Activated T-helper 1 cell treated with anti-CD3 and anti-CD28 coated beads, Interleukin-2, amount 50 U/mL, for 16 hours (primary cell): ENCODE measurements at places on chromosomes 1 and 21.

DNA sequence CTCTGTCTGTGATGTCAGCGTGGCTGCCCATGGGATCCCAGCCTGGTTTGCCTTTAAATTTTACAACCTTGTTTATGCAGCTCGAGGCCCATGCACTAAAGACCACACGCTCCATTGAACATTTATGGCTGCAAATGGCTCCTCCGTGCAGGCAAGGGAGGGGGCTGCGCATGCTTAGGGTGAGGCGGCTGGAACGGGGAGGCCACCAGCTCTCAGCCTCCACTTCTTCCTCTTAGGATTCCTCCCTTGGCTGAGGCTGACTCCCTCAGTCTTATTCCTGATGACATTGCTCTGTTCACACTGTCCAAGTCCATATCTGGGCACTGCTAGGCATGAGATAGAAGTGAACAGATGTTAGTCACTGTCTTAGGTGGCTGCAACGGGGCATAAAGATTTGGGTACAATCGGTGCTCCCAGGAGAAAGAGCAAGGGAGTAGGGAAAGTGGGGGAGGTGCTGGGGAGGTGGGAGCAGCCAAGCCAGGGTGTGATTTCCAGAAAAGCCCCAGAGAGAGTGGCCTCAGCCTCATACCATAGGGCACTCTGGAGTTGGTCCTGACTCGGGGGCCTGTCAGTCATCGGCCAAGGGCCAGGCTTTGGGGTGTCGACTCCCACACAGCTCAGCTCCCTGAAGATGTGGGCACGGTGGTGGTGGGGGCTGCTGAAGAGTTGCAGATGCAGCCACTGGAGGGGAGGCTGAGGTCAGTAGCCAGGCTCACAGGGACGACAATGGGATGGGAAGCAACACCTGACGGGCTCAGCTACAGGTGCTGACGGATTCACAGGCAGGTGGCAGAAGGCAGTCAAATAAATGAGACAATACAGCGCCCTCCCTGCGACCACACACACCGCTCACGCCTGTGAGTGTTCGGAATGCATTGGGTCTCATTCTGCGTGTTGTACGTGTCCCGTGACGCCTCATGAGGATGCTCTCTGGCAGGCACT lies 37.3 kb upstream of the ACTL8 start:
- DNase-seq, result no peak

DNA sequence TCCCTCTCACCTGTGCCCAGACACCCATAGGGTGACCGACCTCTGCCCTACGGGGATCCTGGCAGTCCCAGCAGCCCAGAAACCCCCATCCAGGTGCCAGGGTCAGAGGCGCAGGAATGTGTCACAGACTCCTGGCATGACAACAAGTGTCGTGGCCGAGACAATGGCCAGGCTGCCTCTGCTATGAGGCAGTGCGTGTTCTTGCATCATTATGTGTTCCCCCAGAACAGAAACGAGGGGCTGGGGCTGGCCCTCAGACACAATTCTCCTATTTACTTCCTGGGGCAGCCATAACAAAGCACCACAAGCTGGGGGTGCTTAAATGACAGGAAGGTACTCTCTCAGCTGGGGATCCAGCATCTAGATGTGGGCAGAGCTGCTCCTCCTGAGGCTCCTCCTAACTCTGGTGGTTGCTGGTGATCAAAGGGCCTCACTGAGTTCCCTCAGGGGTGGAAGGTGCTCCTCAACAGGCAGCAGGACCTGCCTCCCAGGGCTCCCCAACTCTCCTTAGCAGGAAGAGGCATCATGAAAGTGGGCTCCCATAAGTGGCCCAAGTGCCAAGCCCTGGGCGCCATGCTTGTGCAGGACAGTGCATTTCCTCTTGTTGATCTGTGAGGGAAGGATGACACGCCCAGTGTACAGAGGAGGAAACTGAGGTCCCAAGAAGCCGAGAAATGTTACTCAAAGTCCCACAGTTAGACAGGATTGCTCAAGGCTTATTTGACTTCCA lies 24.2 kb upstream of the BACE2 start:
- no peak for DNase-seq

GRCh38 chr1:93023281-93023680 lies 55.8 kb upstream of the MTF2 start:
- DNase-seq, result no peak

- no peak for DNase-seq
Measured at GRCh38 chr1:244336232-244336899, 115.3 kb downstream of the ADSS2 start.

- no peak for DNase-seq
Measured at GRCh38 chr1:86997538-86997937, 83.1 kb downstream of the HS2ST1 start.

DNA sequence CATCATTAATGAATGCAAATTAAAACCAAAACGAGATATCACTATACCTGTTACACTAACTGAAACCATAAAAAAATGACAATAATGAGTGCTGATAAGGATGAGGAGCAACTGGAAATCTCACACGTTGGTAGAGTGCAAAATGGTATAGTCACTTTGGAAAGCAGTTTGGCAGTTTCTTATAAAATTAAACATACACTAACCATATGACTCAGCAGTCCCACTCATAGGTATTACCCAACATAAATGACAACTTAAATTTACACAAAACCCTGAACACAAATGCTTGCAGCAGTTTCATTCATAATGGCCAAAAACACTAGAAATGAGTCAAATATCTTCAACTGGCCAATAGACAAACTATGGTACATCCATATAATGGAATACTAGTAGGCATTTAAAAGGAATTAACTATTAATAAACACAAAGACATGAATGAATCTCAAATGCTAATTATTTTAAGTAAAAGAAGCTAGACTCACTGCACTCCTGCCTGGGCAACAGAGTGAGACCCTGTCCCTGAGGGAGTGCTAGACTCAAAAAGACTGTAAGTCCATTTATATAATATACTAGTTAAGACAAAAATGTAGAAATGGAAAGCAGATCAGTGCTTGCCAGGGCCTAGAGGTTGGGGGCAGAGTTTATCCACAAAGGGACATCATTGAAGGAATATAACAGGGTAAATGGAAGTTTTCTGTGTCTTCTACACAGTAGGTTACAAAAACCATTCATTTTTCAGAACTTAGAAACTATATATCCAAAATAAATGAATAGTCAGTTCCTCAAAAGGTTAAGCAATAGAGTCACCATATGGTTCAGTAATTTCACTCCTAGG lies 77.4 kb downstream of the EIF4G3 start:
- DNase-seq, result no peak

DNA sequence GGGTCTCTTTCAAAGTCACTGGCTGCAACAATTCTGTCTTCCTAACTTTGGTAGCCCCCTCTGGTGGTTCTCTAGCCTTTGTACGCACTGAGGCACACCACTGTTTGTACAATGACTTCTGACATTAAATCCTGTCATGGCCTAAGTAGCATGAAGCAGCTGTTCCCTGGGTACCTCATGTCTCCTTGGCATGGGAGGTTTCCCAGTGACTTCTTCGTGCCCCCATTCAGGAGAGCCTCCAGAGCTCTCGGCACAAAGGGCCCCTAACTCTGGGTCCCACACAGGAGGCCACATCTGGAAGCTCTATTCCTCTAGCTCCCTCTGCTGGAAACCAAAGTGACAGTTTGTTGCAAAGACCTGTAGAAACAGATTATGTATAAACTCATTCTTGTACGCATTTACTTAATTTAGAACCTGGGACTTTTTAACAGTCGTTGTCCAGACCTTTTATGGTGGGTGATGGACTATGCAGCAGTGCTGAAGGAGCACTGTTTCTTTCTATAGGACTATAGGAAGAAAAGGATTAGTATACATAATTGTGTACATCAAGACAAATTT lies 13.4 kb downstream of the SWT1 start:
- no peak for DNase-seq

- DNase-seq, result no peak
Measured at GRCh38 chr1:23867542-23867894, 572 bp downstream of the FUCA1 start.

GRCh38 chr1:17207046-17207445 lies 2.1 kb downstream of the PADI1 start:
- DNase-seq, result no peak

DNA sequence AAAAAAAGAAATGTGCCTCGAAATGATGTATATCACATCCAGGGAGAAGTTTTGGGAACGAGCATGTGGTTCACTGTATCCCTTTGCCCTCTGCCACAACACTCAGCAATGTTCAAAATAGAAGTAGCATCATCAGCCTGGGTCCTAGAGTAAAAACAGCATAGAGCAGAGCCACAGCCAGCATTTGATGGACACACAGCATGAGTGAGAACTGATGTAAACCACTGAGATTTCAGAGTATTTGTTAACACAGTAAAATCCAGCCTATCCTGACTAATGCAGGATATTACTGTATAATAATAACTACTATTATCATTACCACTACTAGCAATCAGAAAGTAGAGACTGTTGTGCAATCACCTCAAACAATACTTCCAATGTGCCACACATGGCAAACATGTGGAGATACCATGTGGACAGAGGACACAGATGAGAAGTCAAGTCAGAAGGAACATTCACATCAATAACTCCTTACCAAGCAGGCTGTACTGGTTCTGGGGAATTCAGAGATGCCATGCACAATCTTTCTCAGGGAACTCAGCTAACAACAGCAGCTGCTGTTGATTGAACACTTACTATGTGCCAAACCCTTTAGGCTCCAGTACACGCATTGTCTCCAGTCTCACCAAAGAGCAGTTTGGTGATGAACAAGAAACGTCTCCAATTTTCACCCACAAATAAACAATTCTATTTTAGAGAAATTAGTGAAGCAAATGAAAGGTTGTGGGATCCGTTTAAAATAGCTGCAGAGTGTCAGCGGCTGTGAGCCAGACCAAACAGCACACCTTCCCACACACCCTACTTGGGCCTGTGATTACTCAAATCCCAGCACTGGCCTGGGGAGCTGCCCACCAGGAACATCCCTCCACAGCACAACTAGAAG lies 16.6 kb upstream of the GFI1 start:
- no peak for DNase-seq

- no peak for DNase-seq
Measured at GRCh38 chr1:37509181-37509580, 5.4 kb downstream of the MEAF6 start.
